ENCODE measurements at places on chromosomes 12 and 14.
A peak's percentile ranks its signal among the peaks of the same experiment; 100 is the strongest.

GRCh38 chr12:105261010-105261409 is 25.0 kb upstream of the APPL2 start:
- no peak for DNase-seq

DNA sequence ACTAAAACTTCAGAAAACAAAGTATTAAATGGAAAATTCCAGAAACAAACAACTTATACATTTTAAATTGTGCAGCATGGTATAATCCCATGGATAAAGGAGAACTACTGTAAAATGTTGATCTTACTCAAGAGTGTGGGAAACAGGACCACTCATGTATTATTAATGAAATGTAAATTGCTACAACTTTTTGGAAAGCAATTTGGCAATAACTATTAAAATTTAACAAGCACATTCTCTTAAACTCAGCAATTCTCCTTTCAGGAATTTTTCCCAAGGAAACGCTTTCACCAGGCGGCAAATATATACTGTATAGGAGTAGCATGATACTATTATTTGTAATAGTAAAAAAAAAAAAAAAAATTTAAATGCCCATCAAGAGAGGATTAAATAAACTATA is 284.5 kb upstream of the AMIGO2 start:
- DNase-seq: no peak

- DNase-seq: no peak
These were observed 29.5 kb downstream of the AREL1 start for GRCh38 chr14:74683406-74683805.

DNA sequence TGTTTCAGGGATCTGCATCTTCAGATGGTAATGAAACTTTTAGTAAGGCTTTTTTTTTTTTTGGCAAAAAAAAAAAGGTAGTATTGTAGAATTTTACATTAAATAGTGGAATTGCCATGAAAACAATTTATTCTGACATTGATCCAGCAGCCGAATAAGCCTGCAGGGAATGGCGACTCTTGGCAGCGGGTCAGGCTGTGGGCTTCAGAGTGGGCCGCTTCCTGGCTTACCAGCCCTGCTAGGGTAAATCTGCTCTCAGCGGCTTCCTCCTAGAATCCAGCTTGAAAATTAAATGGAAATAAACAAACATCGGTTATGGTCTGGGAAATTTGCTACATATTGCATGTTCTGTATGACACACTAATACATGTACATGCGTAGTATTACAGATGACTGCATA is 34.8 kb downstream of the SFSWAP start:
- no peak for DNase-seq

- DNase-seq: no peak
These were observed 104.4 kb downstream of the SCN8A start for GRCh38 chr12:51695241-51696010.

GRCh38 chr12:24705741-24706358 is 243.1 kb downstream of the BCAT1 start:
- DNase-seq: peak; percentile 66

All from GM20000 (cell line).